BJ (cell line): ENCODE measurements at places on chromosomes 11 and 22.

DNA sequence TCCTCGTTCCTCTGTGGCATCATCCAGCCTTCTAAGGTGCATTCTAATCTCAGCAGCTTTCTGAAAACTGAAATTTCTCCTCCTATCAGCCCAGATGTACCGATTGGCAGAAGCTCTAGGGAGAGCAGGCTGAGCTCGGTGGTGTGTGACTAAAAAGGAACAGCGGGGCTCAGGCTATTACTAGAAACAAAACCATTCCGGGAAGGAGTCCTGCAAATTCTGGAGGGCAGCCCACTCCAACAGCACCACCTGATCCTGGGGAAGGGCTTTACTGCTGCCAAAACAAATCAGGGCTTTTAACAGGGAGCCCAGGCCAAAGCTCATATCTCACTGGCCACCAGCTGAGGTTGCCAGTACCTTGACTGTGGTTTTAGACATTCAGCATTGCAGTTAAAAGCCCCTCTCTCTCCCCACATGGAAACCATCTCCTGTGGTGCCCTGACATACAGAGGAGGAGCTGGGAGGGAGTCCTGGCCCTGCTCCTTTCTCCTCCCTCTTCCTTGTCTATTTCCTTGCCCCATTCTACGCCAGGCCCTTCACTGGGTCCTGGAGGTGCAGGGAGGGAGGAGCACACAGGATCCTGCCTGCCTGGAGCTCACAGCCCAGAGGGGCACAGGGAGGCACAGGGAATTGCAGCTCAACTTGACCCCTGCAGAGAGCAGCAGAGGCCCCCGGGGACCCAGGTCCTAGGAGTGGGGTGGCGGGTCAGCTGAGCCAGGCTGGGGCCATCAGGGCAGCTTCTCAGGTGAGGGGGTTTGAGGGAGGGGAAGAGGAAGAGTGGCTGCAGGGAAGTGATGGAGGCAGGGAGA is 889 bp downstream of the PLAAT4 start:
- no peak for DNase-seq

GRCh38 chr11:16098526-16099205 is 257.7 kb downstream of the SOX6 start:
- DNase-seq: no peak

GRCh38 chr11:1077033-1077416 is 2.4 kb downstream of the MUC2 start:
- no peak for DNase-seq

DNA sequence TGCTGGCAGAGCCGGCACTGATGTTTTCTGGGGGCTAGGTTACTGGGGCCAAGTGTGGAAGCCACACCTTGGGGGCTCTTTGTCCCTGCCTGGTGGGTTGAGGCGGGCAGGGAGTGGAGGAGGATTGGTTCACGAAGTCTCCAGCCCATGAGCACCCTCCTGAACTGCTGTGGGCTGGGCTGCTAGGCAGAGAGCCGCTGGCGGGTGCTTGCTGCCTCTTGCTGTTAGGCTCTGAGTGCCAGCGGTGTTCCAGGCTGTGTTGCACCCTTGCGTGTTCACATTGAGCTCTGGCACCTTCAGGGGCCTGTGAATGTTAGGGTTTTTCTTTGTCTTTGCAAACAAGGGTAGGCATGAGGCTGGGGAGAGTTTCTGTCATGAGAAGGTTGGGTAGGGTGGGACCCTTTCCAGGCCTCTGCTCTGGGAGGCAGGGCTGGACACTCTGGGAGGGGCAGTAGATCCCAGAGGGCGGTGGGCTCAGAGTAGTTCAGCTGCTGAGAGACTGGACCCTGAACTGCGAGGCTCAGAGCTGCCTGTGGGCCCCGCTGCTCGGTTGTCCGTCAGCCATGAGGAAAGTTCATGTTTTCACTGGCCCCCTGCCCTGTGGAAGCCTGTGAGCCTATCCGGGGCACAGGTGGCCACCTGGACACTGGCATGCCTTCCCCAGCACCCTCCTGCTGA is 24.0 kb upstream of the TMEM191C start:
- no peak for DNase-seq

DNA sequence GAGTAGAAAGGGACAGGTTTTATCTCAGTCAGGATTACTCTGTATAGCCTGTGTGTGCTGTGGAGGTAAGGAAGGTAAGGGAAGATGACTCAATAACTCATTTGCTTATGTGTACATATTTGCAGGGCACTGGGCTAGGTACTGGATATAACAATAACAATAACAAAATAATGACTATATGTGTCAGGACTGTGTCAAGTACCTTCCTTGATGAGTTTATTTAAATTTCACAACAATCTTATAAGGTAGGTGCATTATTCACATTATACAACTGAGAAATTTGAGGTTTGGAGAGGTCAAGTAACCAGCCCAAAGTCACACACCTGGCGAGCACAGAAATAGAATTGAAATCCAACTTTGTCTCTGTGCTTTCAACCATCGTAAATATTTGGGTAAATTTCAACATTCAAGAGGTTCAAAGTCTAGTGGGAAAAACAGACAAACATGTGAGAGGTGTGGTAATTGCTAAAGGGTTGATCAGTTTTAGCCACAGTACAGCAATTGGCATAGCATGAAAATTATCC is 131.8 kb downstream of the APIP start:
- no peak for DNase-seq

DNA sequence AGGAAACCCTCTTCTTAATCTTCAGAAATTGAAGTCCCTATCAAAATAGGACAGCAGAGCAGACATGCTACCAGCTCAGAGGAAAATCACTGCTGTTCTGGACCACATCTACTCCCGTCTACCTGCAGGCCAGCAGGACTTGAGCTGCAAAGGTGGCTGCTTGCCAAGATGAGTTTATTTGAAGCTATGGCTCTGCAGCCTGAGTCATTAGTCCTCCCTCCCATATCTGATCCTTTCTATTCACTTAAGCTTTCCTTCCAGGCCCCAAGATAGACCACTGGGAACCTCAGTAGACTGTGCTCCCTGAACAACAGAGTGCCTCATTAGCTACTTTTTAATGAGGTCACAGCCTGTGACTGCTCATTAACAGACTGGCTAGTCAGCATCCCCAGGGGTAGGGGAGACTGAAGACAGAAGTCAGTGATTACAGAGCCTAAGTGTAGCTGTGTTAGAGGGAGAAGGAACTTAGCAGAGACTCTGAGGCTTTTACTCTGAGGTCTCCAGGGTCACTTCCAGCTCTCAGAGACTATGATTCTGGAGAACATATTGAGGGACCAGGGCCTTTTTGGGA is 6.8 kb upstream of the OR10A2 start:
- DNase-seq: no peak

DNA sequence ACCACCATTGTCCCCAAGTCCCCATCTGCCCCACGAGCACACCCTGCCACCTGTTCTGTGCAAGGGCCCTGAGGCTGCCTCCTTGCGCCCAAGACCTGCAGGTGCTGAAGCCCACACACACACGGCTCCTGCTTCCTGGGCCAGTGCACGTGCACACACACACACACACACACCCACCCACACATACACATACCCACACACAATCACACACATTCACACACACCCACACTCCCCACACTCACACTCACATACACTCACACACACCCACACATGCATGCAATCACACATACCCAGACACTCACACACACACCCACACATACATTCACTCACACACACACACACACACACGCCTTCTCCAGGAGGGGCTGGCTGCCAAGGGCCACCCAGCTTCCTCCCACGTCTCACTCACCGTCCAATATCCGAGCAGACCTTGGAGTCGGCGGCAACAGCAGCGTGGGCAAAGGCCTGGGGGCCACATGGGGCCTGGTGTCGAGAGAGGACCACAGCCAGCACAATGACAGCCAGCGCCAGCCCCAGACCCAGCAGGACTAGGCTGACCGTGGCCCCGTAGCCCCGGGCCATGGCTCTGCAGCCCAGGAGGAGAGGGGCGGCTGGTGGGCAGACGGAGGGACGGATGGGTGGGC is 616 bp downstream of the GGT5 start:
- DNase-seq: no peak

GRCh38 chr11:121688055-121688491 is 235.3 kb upstream of the SORL1-AS1 start:
- DNase-seq: peak; percentile 33

DNA sequence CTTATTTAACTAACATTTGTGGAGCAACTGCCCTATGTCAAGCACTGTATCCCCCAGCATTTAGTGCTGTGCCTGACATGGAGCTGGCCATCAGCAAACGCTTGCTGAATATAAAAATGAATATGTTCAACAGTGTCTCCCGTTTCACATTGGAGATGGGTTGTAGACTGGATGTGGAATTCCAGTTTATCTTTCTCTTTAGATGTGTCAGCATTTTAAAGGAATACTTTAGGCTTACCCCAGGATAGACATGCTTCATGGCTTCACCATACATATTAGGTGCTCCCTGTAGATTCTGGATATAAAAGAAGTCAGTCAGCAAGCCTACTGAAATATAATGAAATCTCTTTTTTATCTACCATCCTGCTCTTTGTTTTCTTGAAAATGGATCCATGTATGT is 21.3 kb upstream of the TPH1 start:
- DNase-seq: no peak

- DNase-seq: no peak
Measured at GRCh38 chr11:68349461-68350249, 37.3 kb downstream of the LRP5 start.

DNA sequence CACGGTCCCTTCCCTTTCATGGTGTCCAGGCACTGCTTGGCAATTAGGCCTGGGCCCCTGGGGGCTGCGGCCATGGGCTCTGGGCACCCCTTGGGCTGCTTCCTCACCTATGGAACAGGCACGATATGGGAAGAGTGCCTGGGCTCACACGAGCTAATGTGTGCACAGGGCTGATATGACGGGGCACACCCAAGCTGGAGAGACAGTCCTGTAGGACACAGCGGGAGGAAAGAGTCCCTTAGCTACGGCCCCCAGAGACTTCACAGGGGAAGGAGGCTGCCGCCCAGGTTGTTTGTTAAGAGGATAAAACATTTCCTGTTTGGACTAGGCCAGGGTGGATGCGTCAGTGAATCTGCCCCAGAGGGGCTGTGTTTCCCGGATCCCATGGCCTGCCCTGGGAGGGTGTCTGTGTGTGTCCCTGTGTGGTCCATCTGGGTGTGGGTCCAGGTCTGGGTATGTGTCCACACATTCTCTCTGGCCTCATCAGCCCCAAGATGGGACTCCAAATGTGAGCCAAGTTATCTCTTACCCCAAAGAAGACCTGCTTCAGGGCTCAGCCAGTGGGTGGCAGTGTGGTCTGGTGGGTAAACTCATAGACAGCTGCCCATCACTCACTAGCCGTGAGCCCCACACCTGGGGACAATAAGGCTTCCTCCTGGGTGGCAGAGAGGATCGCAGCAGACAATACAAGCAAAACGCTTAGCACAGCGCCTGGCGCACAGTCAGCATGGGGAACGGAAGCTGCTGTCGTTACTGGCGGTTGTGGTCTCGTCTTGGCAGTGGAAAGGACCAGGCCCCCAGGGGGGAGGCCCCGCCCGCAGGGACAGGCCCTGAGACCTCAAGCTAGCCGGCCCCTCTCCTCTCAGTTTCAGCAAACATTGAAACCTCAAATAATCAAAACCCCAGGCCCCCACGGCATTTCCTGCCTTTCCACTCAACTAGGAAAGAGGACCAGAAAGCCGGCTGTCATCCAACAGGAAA is 3.2 kb upstream of the EMID1 start:
- no peak for DNase-seq
